Cortex of kidney (tissue), 1 donor: ENCODE measurements at places on chromosomes 1 and 21.

DNA sequence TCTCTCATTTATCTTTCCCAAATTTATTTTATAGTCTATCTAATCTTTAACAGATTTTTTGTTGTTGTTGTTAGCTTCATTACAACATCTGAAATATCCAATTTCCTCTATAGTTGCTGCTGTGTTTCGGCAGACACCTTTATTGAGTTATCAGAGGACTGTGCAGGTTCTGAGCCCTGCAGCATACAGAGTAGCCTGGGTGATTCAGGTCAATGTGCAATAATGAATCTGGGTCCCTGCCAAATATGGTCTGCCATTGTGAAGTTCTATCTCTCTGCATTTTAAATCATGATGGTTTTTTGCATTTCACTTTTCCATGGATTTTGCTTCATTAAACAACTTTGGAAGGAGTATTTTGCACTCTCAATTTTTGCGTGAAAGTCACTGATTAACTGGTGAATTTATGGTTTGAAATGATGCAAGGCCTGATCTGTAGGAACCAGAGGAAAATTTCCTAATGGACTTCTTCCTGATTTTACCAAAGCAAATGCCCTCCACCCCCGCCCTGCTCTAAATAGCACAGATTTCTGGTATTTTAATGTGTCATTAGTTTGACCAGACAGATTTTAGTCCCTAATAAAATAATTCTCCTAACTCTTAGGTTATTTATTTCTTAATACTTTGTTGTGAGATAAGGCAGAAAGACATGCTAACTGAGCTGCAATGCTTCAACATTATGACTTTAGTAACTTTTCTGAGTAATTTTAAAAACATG is 402.3 kb downstream of the PTBP2 start:
- DNase-seq = no peak

DNA sequence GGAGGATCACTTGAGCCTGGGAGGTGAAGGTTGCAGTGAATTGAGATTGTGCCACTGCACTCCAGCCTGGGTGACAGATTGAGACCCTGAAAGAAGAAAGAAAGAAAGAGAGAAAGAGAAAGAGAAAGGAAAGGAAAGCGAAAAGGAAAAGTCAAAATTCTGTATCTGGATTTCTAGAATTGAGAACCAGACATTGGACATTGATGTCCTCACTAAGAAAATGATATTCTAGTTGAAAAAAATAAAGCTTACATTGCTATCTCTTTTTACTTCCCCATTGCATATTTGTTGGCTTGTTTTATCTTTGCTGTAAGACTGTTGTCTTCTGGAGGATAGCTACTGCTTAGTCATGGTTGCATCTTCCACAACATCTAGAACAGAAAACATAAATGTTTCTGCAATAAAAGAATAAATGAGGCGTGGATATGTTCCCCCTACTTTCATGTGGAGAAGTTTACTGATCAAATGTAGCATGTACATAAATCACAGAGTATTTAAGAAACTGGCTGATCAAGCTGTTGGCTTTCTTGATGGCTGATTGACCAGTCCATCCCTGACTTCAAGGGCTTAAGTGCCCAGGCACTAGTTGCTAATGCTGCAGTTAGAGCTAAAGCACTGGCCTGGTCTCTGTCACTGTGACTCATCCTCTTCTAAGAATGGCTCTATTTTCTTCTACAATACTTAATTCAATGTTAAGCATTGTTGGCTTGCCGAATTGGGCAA is 17.7 kb downstream of the CD53 start:
- no peak for DNase-seq

DNA sequence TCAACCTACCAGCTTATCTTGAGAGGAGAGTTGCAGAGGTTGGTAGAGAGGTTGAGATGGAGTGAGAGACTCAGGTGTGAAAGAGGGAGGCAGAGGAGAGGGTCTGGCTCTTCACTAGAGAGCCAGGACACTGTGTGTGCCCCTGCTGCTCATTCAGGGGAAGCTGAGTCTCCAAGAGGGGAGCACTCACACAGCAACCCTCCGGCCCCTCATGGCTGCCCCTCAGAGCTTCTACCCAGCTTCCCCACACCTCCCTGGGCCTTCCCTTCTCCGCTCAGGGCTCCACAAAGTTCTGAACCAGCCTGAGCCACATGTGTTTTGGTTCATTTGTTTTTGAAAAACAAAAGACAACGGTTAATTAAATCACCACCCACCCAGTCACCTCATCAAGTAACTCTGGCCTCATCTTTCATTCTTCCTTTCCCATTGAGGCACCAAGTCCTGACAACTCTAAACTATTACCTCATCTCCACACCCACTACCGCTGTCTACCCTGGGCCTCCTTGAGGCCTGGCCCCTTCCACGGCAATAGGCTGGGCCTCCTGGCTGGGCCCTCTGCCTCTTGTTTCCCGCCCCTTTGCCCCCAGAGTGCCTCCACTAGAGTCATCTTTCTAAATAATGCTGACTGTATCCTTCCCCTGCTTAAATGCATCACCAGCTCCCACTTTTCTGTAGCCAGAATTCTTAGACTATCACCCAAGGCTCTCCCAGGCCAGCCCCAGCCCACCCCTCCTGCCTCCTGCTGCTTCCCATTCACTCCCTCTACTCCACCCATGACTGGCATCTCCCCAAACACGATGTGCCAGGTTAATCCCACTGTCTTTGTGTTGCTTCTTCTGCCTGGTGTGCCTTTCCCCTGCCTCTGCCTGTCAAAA is 33.0 kb downstream of the TNNT2 start:
- DNase-seq = no peak

DNA sequence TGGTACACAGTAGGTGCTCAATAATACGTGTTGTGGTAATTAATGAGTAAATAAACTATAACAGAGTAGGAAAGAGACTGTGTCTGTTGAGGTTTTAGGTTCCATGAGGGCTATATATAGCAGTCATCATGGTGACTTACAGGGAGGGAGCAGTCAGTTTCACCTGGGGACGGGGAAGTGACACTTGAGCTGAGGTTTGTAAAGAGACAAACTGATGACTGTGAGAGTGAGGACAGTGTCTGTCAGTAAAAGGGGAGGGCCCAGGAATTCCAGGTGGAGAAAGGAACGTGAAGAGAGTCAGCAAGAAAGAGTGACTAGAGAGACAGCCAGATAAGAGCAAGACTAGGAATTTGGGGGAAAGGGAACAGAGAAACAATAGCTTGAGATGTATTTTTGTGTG is 30.2 kb downstream of the ABCA4 start:
- no peak for DNase-seq

GRCh38 chr1:2433936-2434655 is 21.7 kb upstream of the PEX10 start:
- DNase-seq = no peak

GRCh38 chr1:218880484-218881060 is 293.1 kb upstream of the LYPLAL1 start:
- no peak for DNase-seq

- no peak for DNase-seq
These were observed 57.8 kb downstream of the EDARADD start for GRCh38 chr1:236451796-236452373.
